Right renal pelvis (tissue), 4 donors: ENCODE measurements at places on chromosomes 3 and 15. TPM values are rescaled to one million over a fixed set of nuclear protein-coding genes. Genes with fewer than 3 reads are reported as not detected.

Gene MUSTN1
- not detected for polyA plus RNA-seq

Gene IGSF11
- 6.7 TPM for polyA plus RNA-seq

Gene EDEM1
- polyA plus RNA-seq: 21.6 TPM

Gene WHAMM
- 14.1 TPM for polyA plus RNA-seq

Gene COL6A5
- 0.03 TPM for polyA plus RNA-seq

Gene TTLL13
- polyA plus RNA-seq: not detected

Gene ATP13A4
- polyA plus RNA-seq: 1.4 TPM

Gene NMB
- polyA plus RNA-seq: 5.7 TPM

Gene RPN1
- polyA plus RNA-seq: 227 TPM

Gene THOC7
- polyA plus RNA-seq: 93.8 TPM

Gene FOXL2
- not detected for polyA plus RNA-seq

Gene FETUB
- polyA plus RNA-seq: not detected

Gene MASP1
- polyA plus RNA-seq: 6.8 TPM

Gene DBR1
- 18.6 TPM for polyA plus RNA-seq

Gene CATSPER2
- polyA plus RNA-seq: 6.9 TPM

Gene GOLGA8G
- polyA plus RNA-seq: not detected

Gene SPINK8
- polyA plus RNA-seq: not detected

Gene FOXB1
- 0.10 TPM for polyA plus RNA-seq

Gene GASK1A
- 4.6 TPM for polyA plus RNA-seq

Gene SLC2A2
- polyA plus RNA-seq: 12.5 TPM

Gene RBPMS2
- polyA plus RNA-seq: 13.5 TPM

Gene KLHL40
- polyA plus RNA-seq: not detected

Gene KLF15
- 12.0 TPM for polyA plus RNA-seq

Gene BLM
- 12.4 TPM for polyA plus RNA-seq

Gene C3orf52
- 4.9 TPM for polyA plus RNA-seq

Gene CD200
- 37.5 TPM for polyA plus RNA-seq

Gene PLA2G4D
- not detected for polyA plus RNA-seq

Gene GATM
- polyA plus RNA-seq: 304 TPM

Gene TSPAN3
- polyA plus RNA-seq: 471 TPM

Gene GPR149
- polyA plus RNA-seq: not detected

Gene SLC6A1
- 0.57 TPM for polyA plus RNA-seq

Gene TGFBR2
- 151 TPM for polyA plus RNA-seq

Gene SEMA6D
- polyA plus RNA-seq: 39.6 TPM

Gene GCSAM
- polyA plus RNA-seq: 1.4 TPM

Gene SLC28A1
- 7.5 TPM for polyA plus RNA-seq

Gene ALG3
- 38.7 TPM for polyA plus RNA-seq

Gene KBTBD8
- polyA plus RNA-seq: 1.6 TPM

Gene TMC3
- 0.12 TPM for polyA plus RNA-seq

Gene CTDSPL
- polyA plus RNA-seq: 119 TPM
